AML-193 (cell line): ENCODE measurements at places on chromosomes 16 and 17.

DNA sequence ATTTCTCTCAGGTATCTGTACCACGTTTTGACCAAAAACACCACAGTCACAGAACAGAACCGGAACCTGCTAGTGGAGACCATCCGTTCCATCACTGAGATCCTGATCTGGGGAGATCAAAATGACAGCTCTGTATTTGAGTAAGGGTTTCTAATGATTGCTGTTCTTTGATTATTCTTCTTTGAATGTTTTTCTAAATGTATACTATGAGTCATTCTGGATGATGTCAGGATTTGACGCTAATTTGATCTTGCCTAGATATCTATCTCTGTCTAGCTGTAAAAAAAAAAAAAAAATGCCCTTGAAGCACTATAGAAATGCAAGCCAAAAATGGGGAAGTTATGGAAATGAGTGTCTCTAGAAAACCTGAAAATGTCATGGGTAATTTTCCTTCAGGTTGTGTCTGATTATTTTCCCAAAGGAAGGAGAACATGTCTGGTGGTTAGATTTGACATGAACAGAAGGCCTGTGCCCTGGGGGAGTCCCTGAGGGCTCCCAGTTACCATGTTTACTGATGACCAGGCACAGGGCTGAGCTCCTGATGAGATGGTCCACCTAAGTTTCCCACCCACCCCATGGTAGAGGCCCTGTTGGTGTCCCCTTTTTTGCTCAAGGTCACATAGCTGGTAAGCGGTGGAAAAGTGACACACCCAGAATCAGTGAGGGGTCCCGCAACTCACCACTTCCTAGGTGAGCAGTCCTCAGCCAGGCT, 13.6 kb downstream of the CLEC16A start:
- no peak for DNase-seq

- no peak for DNase-seq
Observed at GRCh38 chr17:8173871-8174322, 2.3 kb downstream of the TMEM107 start.

DNA sequence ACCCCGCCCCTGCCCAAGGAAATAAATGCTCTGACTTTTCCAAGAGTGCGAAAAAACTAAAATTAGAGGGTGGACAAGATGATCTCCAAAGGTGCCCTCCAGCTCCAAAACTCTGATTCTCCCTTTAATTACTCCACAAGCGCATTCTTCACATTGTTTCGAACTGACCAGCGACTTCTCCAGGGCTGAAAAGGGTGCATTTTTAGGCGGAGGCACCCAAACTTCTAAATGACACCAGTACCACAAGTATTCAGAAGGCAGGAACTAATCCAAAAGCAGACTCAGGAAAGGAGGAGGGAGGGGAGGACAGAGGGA, 750 bp downstream of the ZFHX3 start:
- no peak for DNase-seq

- DNase-seq: no peak
Observed at GRCh38 chr17:59617156-59617732, 2.5 kb upstream of the CLTC start.

DNA sequence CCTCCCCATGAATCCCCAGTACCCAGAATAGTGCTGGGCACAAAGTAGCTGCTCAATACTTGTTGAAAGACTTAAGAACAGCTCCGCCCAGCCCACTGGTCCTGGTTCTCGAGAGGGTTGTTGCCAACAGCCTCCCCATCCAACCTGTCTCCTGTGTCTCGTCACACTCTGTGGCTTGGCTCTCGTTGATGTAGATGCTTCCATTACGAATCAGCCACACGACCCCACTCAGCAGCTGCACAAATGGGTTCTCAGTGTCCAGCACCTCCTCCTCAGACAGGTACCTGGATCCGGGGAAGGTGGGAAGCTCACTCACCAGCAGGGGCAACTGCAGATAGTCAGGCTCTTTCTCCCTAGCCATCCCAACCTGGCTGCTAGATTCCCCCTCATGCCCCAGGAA, 2.1 kb downstream of the NAGPA start:
- no peak for DNase-seq

- no peak for DNase-seq
Observed at GRCh38 chr16:73527187-73527586, 479.3 kb upstream of the ZFHX3 start.

DNA sequence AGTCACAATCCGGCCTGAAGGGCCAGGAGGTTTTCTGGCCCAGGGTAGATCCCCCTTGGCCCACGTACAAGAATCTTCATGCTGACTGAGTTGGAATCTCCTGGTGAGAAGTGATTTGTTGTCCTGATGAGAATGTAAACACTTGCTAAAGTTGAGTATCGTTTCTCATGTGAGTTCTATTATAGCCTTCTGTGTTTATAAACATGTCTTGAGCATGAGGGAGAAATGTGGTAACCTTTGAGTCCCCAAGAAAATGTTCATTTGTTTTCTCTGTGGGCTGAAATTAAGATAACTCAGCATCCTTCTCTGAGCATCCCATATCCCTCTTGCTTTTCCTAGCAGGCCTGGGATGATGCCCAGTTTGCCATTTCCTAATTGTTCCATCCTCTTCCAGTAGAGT, 204.8 kb downstream of the FTO start:
- DNase-seq: no peak

DNA sequence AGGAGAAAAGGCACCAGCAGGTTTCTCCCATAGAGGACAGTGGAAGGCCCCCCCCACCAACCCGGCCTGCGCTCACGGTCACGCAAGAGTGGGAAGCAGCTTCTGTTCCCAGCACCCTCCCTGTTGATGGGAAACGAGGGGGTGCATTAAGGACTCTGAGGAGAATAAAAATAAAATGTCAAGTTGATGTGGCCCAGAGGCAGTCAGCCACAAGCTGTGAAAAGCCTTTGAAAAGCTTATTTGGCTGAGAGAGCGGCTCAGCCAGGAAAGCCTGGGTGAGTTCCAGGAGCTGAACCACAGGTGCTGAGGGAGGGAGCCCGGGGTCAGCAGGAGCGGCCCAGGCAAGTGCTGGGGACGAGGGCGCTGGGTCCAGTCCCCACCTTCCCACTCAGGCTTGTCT, 26.9 kb upstream of the SPATA32 start:
- DNase-seq: no peak

DNA sequence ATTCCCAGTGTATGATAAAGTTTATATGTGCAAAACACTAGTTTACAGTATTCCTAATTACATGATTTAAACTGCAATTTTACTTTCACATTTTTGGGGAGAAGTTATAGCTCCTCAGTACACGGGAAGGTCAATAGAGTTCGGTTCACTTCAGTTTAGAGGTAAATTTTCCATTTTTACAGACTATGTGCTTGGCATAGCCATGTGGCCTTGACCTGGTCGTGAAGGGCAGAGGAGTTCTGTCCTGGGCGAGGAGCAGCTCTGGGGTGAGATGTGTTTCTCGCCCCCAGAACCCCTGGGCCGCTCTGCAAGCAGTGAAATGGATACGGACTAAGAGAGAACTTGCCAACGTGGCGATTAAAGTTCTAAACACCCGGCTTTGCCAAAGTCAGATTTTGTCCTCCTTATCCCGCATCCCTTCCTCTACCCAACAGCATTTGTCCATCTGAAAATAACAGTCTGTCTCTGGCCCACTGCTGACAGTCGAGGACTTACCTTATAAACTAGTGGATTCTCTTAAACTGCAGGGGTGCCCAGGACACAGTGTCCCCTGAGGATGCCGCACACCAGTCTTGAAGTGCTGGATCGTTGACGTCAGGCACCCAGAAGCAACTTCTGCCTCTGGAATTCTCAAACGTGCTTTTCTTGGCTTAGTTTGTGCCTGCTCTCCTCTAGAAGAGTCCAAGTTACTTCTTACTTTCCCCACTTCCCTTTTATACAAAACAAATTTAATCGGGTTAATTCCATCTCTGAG, 1.5 kb upstream of the SIAH1 start:
- DNase-seq: no peak

GRCh38 chr16:56852401-56852730, 12.6 kb upstream of the SLC12A3 start:
- no peak for DNase-seq

DNA sequence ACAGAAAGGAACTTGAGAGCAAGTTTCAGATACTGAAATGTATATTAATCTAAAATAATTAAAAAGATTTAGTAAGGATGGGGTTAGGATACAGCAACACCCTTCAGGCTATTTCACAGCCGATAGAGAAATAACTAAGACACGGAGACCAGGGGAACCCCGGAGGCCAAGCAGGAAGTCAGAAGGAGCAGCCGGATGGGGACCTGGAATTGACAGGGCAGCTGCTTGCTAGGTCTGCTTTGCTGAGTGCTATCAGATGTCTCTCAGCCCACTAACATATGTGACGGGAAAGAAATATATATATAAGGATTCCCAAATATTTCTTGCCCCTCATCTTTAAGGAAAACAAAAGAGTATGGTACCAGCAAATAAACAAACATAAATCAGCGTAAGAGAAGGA, 154.1 kb upstream of the CDH5 start:
- DNase-seq: no peak

DNA sequence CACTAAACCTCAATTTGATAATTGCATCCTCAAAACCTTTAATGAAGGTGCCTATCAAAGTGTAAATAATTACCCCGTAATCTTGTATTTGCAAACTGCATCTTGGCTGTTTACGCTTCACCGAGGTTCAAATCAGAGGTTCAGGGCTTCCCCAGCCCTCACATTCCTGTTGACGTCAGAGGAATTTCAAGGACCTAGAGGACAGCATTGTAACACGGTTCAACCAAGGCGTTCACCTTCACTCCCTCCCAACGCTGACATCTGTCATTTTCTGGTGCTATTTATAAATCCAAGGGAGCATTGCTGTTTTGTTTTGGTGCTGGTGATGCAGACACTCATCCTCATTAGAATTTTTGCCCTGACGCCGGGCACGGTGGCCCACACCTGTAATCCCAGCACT, 691.6 kb upstream of the RBFOX1 start:
- DNase-seq: no peak
